ENCODE measurements at places on chromosomes 1 and 21.

GRCh38 chr1:8603220-8603616 lies 214.2 kb downstream of the RERE start:
- no peak for DNase-seq

GRCh38 chr1:225944951-225945350 lies 3.9 kb upstream of the LEFTY2 start:
- peak; percentile 70 for DNase-seq

DNA sequence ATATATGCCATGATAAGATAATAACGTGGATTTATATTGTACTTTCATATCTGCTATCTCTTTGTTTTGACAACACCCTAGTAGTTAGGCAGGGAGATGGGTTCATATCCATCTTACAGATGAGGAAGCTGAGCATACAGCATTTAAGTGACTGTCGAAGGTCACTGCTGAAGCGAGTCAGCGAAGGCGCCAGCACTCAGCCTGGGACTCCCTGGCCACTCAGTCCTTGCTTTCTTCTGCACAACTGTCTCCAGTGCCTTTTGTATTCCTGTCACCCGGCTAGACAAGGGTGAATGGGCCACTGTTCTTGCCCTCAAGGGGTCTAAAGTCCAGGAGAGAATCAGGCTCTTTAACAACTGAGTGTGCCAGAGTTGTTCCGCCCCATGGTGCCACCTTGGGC lies 3.1 kb downstream of the ARHGEF10L start:
- DNase-seq = no peak

DNA sequence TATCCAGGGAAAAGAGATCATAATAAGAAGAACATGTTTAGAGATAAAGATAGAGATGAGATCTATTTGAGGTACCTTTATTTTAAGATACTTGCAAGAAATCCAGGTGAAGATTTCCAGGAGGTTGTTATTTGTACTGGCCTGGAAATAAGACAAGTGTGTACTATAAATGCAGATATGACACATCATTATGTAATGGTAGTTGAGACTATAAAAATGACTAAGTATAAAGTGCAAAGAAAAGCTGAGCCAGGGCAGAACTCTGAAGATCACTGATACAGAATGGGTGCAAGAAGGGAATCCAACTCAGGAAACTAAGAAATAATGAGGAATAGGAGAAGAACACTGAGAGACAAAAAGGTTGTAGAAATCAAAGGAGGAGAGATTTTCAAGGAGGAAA lies 378.2 kb upstream of the PBX1 start:
- DNase-seq = no peak

DNA sequence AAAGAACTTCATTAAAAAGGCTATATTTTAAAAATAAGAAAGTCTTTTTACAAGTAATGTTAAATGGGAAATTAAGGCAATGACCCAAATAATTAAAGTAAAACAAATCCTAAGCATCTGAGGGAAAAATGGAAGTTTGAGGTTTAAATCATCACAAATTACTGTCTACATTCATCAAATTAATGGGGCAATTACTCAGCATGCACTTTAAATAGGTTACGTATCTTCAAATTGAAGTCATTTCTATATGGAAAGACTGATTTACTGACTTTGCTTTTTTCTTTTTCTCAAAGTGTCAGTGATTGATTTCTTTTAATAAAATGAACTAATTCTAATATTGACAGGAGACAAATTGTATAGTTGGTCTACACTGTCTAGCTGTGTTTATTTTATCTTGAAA lies 1452.3 kb downstream of the NCAM2 start:
- DNase-seq = no peak

DNA sequence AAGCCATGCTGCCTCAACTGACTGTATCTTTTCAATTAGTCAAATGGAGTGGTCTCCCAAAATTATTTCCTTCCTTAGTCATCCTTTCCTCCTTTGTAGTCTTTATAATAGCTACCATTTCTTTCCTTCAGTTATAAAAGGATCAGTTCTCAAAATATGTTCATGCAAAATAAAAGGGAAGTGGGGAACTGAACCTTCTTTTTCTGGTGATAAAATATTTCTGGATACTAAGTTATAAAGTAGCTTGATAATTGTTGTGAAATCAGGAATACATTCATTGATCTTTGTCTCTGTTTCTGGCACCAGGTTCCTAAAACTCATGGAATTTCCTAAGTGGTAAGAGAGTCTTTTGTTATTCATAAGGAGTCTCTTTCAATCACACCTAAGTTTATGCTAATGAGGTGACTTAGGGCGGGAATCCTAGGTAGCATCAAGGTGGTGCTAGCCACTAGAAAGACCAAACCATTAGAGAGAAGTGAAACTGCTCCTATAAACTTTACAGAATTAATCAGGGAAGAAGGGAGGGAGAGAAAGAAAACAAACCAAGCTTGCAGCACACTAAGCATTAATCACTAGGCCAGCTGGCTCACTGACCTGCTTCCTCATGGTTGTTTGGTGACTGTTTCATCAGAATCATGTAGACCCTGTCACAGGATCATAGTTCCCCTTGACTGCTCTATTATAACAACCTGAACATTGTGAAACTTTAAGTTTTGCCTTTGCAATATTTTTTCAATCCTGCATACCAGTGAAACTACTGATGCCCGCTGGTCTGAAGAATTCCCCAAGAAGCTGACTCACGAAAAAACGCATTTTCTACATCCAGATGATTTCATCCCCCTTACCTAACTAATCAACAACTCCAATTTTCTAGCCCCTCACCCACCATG lies 161.6 kb upstream of the PTBP2 start:
- DNase-seq = no peak

DNA sequence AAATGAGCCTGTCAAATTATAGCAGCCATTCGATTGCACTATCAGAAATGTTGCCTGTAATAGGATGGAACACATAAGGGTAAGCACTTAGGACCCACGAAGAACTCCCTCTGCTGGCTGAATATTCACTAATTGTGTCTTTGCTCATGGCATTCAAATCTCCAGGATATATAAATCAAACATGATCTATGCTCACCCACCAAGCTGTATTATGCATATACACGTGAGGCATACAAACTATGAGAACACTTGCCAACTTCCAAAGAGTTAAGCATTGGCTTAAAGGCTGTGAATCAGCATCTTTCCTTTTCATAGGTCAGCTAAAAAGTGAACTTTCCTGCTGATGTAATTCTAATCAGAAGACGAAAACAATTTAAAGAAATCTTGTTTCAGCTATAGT lies 34.5 kb downstream of the TMPRSS15 start:
- no peak for DNase-seq

DNA sequence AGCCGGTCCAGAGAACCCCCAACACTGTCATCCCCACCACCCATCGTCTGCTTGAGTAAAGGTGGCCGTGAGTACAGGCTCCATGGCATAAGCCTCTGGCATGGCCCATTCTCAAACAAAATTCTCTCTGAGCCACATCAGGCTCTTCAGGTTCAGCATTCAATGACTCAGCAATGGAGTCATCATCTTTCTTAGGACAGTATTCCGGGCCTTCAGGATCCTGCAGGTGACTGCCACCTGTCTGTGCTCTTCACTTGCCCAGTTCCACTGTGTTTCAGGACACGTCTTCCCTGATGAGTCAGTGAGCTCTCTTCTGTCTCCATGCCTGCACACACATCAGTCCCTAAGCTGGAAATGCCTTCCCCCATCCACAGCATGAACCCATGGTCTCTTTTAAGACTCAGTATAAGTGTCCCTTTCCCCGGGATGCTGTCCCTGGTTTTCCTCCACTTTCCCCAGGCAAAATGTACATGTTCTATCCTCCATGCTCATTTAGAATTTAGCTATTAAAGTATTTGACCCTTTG lies 81.1 kb upstream of the FGGY start:
- DNase-seq = no peak

DNA sequence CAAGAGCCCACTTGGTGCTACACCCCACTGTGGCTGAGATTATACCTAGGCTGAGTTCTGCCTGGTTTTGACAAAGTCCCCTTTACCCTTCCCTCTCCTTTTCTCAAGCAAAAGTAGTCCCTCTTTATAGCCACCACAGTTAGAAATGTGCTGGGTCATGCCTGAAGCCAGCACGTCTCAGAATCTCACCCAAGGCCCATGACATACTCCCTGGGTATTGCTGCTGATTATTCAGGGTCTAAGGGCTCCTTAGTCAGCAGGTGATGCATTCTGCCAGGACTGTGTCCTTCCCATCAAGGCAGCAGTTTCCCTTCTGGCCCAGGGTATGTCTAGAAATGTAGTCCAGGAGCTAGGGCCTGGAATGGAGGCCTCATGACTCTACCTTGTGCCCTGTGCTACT lies 67.3 kb upstream of the COX20 start:
- DNase-seq = no peak

DNA sequence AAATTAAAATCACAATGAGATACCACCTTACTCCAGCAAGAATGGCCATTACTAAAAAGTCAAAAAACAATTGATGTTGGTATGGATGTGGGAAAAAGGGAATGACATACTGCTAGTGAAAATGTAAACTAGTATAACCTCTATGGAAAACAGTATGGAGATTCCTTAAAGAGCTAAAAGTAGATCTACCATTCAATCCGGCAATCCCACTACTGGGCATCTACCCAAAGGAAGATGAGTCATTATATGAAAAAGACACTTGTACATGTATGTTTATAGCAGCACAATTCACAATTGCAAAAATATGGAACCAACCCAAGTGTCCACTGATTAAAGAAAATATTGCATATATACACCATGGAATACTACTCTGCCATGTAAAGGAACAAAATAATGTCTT lies 37.2 kb downstream of the SUSD4 start:
- no peak for DNase-seq

- DNase-seq = no peak
Measured at GRCh38 chr1:66217021-66217420, 316.9 kb upstream of the SGIP1 start.

DNA sequence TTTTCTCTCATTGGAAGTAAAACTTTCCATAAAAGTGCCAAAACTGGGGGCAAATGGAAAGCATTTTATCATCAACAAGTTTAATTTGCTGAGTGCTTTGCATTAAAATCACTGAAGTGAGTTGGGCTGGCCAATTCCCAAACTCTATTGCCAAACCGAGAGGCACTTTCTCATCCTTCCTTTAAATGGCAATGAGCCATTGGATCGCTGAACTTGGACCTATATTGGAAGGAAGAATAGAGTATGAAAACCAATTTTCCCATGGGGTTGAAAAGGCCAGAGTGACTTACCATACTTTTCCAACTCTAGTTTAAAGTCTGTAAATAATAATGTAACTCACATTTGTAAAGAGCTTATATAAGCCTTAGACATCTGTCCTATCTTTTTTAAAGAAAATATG lies 189.1 kb upstream of the C1orf87 start:
- no peak for DNase-seq

- no peak for DNase-seq
Measured at GRCh38 chr1:112805155-112805853, 90.2 kb upstream of the PPM1J start.

DNA sequence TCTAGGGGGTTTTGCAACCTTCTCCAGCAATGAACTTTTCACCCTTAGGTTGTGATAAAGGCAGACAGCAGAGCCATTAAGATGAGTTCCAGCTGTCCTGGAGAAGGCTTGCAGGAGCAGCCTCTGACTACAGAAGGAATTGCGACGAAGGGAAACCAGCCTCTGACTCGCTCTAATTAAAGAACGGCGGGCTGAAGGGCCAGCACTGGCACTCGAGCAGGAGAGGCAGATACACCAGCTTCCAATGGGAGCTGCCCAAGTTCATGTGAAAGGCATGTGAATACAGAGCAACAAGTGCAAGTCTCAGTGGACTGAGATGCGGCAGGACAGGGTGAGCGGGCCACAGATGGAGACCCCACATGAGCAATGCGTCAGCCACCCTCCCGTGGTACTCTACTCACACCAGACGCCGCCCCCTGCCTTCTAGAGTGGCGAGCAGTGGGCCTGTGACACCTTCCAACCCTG lies 15.7 kb downstream of the RCC2 start:
- no peak for DNase-seq

DNA sequence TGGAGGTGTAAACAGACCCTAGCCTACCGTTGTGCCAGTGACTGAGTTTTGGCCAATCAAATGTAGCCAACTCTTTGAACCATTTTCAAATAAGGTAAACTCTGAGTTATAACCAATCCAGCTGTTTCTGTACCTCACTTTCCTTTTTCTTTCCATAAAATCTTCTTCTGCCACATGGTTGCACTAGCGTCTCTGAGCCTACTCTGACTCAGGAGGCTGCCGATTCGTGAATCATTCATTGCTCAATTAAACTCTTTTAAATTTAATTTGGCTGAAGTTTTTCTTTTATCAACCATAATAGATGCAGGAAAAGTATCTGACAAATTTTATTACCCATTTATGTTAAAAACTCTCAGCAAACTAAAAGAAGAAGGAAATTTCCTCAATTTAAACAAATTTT lies 111.5 kb upstream of the LYPLAL1 start:
- no peak for DNase-seq

GRCh38 chr21:44654576-44655175 lies at the start of gene KRTAP12-4:
Gene KRTAP12-4, minus strand, starts transcription at chr21:44654659. Its CDS starts 45 bp downstream, at chr21:44654614.
- no peak for DNase-seq

DNA sequence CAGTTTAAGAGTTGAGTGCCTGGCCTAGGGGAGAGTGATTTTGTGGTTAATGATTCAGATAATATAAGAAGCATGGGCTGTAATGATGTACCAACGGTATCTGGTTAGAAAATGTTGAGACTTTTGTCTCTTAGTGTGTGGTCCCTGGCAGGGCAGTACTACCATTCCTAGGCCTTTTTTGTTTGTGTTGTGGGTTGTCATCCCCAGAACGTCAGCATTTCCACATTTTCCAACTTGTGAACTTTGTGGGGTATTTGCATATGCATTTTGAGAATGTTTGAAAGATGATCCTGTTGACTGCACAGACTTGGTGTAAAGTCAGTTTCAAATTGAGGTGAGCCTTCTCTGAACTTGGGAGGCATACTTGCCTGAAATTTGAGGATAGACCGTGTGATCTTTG lies 11.4 kb downstream of the NEK7 start:
- no peak for DNase-seq

- no peak for DNase-seq
Measured at GRCh38 chr1:63812071-63812700, 38.4 kb downstream of the ROR1 start.

DNA sequence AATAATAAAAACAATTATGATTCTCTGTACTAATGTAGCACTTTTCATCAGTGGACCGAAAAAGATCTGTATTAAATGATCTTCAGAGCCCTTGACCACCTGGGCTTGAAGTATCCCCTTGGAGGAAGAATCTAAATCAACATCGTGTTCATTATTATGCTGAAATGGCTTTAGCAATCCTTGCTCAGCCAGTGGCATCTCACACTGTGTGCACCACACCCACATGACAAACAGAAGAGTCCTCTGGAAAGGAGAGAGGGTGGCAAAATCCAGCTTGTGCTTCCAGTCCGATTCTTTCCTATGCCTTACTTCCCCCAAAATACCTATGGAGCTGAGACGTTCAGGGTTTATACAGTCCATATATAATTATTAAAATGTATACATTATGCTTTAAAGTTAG lies 318.5 kb upstream of the RUNX1 start:
- no peak for DNase-seq

- no peak for DNase-seq
Measured at GRCh38 chr1:234256359-234256758, 116.9 kb upstream of the COA6 start.

GRCh38 chr21:41622831-41623548 lies 115.0 kb upstream of the TMPRSS2 start:
- no peak for DNase-seq

Measured in GM13976 (cell line).